ENCODE measurements at places on chromosomes 12 and 14.

- no peak for DNase-seq
These were observed 16.1 kb downstream of the RASSF9 start for GRCh38 chr12:85820101-85820500.

DNA sequence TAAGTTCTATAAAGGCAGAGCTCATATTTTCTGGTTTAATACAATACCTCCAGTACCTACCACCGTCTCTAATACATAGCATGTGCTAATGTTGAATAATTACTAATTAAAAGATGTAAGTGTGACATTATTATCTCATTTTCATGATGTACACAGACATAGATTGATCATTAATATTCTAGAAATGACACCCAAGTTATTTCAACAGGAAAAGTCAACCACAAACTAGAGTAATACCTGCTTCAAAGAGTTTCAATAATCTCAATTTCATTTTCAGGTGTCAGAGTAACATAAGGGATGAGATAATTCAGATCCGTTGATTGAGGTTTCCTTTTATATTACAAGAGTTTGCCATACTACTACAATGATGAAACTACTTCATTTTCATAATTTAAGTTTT lies 388.9 kb downstream of the SOX5 start:
- no peak for DNase-seq

DNA sequence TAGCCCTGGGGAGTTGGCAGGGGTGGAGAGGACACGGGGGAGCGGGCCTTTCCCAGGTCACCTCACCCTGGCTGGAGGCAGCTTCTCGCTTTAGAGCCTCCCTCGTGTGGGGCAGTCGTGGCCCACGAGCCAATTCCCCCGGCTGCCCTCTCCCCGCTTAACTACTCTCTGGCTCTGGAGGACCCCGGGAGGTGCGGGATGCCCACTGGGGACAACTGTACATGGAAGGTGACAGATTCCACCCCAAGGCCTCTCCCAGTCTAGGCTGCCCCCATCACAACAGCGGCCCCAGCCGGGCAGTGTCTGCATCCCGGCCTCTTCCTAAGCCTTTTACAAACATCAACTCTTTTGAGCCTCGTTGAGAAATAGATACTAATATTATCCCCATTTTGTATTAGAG lies 78.1 kb downstream of the KIF26A start:
- DNase-seq: no peak

DNA sequence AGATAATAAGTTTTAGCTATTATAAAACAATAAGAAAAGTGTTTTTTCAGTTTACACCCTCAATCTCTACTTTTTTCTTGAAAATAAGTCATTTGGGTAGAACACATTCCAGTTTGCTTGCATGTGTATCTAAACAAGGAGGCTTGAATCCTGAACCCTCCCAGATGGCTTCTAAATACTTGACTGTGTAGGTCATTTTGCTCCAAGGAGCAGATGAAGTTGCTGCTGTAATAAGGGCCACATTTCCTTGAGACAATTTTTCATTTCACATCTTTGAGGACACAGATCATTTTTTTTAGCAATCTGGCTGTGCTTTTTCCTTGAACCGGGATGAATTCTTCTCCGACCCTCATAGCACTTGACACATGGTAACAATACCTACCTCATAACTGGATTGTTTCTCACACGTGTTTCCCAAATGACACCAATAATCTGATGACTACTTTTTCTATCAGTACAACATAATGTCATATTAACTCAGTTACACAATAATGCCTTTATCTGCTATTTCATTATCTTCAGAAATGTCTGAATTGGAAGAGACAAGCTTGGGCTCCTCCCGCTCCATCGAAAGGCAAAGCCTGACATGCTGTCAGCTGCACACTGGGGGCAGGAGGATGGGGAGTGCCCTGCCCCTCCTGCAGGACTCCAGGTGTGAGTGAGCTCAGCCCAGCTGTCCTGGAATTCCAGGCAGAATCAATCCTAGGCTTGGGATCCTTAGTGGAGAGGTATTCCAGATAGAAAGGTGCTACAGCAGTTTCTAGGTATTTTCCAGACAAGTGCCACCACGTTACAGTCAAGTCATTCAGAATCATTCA lies 30.9 kb downstream of the GPHB5 start:
- no peak for DNase-seq

- DNase-seq: no peak
These were observed 13.2 kb downstream of the TRIP11 start for GRCh38 chr14:92026548-92027190.

GRCh38 chr12:131836714-131837397 lies 8.7 kb downstream of the MMP17 start:
- no peak for DNase-seq

- no peak for DNase-seq
These were observed 23.5 kb downstream of the NOC4L start for GRCh38 chr12:132167611-132168310.

DNA sequence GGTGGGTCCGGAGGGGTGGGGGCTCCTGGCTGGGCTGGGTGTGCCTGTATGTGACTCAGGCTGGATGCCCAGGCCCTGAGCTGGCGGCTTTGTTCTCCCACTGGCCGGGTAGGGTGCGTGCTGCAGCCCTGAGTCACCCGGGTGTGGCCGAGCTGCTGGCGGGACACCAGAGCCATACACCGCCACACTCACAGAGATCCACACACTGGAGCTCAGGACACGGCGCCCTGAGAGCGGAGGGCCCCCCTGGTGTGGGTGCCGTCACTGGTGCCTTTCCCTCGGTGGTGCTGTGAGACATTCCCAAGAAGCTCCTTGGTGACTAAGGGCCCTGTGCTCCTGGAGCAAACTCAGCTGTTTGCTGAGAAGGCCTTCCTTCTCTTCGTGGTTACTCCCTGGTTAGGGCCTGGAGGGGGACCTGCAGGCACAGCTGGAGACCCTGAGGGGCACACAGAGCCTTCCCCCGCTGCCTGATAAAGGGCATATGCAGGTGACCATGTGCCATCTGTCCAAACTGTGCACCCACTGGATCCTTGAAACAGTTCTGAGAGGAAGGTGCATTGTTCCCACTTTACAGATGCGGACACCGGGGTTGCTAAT lies 44.3 kb downstream of the KRT80 start:
- peak; percentile 57 for DNase-seq

DNA sequence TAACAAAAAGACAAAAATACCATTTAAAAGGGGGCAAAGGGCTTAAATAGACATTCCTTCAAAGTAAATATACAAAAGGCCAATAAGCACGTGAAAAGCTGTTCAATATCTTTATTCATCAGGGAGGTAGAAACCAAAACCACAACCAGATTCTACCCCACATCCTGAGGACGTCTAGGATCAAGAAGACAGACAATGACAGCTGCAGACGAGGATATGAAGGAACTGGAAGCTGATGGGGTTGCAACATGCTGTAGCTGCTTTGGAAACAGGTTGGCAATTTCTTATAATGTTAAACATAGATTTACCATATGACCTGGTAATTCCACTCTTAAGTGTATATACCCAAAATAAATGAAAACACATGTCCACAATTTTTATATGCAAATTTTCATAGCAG lies 85.1 kb upstream of the C14orf180 start:
- DNase-seq: no peak

- DNase-seq: no peak
These were observed 311.7 kb downstream of the DIO2 start for GRCh38 chr14:79899610-79900009.

GRCh38 chr12:24889411-24889810 lies 59.5 kb downstream of the BCAT1 start:
- no peak for DNase-seq
